Natural killer cell (primary cell): ENCODE measurements at places on chromosomes 12 and 14. TPM values are rescaled to one million over a fixed set of nuclear protein-coding genes. Genes with fewer than 3 reads are reported as not detected.

DNA sequence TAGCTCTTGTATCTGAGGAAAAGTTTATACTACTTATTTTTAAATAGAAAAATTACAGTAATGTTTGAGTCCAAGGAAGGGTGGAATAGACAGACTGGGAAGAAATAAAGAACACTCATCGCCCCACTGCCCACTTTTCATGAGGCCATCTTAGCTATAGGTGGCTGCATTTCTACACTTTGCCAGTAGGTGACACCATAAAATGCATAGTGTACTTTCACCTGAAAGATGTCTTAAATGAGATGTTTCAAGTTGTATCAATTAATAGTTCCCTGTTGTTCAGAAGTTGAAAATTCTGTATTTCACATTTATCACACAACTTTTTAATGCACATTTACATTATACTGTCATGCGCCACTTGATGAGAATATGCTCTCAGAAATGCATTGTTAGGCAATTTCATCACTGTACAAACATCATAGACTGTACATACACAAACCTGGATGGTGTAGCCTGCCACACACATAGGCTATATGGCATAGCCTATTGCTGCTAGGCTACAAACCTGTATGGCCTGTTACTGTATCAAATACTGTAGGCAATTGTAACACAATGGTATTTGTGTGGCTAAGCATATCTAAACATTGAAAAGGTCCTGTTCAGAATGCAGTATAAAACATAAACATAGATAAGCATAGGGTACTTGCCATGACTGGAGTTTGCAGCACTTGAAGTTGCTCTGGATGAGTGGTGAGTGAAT is 27.6 kb downstream of the PMCH start:
- no peak for DNase-seq

- DNase-seq: no peak
Measured at GRCh38 chr12:123948401-123948795, 24.2 kb downstream of the CCDC92 start.

GRCh38 chr12:130639476-130640424 is 76.3 kb downstream of the RIMBP2 start:
- DNase-seq: no peak

The CNTN1 gene
- total RNA-seq: not detected

The SCARB1 gene
- 2.7 TPM for total RNA-seq

The KLRC2 gene
- total RNA-seq: 57.5 TPM
